Glutamatergic neuron (in vitro differentiated cells): ENCODE measurements at places on chromosomes 2 and 18. TPM values are rescaled to one million over a fixed set of nuclear protein-coding genes. Genes with fewer than 3 reads are reported as not detected.

GRCh38 chr2:28613633-28614501 is 118.0 kb downstream of the PLB1 start:
- no peaks in the 10 kb centered on the region for H3K36me3 ChIP-seq
- peaks cover 14% of the 10 kb centered on the region for H3K4me1 ChIP-seq
- no peak overlapping the region for H3K27ac ChIP-seq
- no peaks in the 10 kb centered on the region for H3K27me3 ChIP-seq
- H3K4me3 ChIP-seq: no peak overlapping the region

GRCh38 chr2:204180649-204181048 is 244.1 kb downstream of the ICOS start:
- H3K4me3 ChIP-seq: no peak overlapping the region
- no peak overlapping the region for H3K27ac ChIP-seq
- no peak for DNase-seq

DNA sequence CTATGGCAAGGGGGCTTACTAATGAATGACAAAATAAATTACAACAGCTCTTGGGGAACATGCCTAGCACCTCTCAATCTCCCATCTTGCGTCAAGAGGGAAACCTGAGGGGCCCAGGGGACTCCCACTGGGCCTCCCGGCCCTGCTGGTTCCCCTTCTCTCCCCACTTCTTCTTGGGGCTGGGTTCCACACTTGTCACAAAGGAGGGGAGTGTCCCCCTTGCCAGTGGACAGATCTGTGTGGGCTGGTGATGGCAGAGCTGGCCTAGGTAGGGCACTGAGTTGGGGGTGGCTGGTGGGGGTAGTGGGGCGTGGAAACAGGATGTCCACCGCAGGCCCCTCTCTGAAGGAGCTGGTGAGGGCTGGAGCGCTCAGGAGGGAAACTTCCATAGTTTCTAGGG is 184.0 kb upstream of the HAAO start:
- H3K36me3 ChIP-seq: peaks cover 4% of the 10 kb centered on the region
- no peak overlapping the region for H3K27ac ChIP-seq
- DNase-seq: no peak
- H3K4me1 ChIP-seq: no peaks in the 10 kb centered on the region
- no peak overlapping the region for H3K4me3 ChIP-seq

DNA sequence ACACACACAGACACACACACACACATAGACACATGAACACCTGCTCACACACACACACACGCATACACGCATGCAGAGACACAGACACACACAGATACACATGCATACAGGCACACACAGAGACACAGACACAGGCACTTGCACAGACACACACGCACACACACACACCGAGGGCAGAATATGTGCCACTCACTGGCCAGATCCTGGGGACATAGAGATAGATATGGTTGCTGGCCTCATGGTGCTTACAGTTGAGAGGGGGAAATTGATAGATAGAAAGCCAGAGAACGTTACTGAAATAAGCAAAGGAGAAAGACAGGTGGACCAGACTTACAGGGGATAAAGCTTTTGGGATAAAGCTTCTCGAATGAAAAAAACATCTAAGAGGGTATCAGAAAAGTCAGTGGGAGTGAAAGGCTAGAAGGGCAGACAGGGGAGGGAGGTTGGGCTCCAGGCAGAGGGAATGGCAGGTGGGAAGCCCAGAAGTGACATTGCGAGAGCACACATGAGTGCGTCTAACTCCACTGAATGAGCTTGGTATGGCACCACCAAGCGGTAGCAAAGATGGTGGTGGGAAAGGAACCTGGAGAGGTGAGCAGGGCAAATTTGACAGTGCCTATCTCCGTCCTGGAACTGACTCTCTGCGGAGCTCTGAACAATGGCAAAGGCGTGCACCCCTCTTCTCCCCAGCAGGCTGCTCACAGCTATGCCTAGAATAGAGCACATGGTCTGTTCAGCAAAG is 390.1 kb upstream of the TRIB2 start:
- DNase-seq: peak; percentile 33
- H3K27me3 ChIP-seq: no peaks in the 10 kb centered on the region
- H3K27ac ChIP-seq: no peak overlapping the region
- peaks cover 4% of the 10 kb centered on the region for H3K36me3 ChIP-seq
- H3K4me3 ChIP-seq: no peak overlapping the region

DNA sequence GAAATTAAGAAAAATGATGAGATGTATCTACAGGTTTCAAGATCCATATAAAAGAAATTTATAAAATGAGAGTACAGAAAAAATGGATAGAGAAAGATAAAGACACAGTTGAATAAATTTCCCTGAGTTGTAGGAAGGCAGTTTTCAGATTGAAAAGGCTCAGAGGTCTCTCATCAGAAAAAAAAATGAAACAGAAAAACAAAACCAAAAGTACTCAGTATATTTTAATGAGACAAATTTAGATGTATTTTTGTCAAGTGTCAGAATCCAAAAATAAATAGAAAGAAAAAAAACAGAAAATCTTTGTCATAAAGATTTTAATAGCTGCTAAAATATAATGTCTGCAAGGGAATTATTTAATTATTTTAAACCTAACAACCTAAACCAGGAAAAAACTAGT is 520.5 kb downstream of the KCNJ3 start:
- no peaks in the 10 kb centered on the region for H3K36me3 ChIP-seq
- H3K4me1 ChIP-seq: peaks cover under 1% of the 10 kb centered on the region
- peak overlapping the region; percentile 25 for H3K27ac ChIP-seq
- no peaks in the 10 kb centered on the region for H3K27me3 ChIP-seq
- DNase-seq: no peak
- H3K4me3 ChIP-seq: no peak overlapping the region

GRCh38 chr2:241965931-241966412 is 96.4 kb downstream of the RTP5 start:
- peaks cover 18% of the 10 kb centered on the region for H3K4me1 ChIP-seq
- no peaks in the 10 kb centered on the region for H3K27me3 ChIP-seq
- no peaks in the 10 kb centered on the region for H3K36me3 ChIP-seq

- no peaks in the 10 kb centered on the region for H3K36me3 ChIP-seq
- H3K4me1 ChIP-seq: peaks cover 42% of the 10 kb centered on the region
- no peaks in the 10 kb centered on the region for H3K27me3 ChIP-seq
- no peak overlapping the region for H3K4me3 ChIP-seq
Observed at GRCh38 chr2:108634576-108635160, 84.6 kb upstream of the RANBP2 start.

DNA sequence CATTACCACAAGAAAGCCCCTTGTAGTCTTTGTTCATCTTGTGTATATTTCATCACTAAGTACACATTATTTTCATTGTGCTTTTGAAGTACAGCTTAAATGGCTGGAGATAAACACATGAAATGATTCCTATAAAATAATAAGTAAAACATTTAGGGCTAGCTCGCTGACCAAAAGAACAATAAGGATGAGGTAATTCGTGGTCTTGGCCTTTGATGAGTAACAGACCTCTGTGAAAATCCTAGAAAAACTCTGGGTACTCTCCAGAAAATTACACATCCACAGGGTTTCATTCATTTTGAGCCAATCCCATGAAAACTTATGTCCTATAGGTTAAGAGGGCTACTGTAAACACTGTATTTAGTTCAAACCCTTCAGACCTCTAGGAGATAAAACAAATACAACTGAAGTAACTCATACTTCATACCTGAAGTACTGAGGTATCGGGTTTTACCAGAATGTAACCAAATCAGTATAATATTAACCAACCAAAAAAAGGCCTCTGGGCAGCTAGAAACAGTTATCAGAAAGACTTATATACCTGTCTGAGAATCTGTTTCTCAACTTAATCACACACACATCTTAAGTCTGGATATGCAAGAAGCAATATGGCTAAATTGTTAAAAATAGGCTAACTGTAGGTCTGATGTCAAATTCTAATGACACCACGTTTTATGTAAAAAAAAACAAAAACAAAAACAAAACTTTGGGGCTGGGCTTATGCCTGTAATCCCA is 31.0 kb downstream of the CFAP36 start:
- DNase-seq: no peak
- H3K36me3 ChIP-seq: no peaks in the 10 kb centered on the region
- H3K27ac ChIP-seq: no peak overlapping the region
- no peak overlapping the region for H3K4me3 ChIP-seq
- H3K4me1 ChIP-seq: peaks cover 6% of the 10 kb centered on the region
- H3K27me3 ChIP-seq: no peaks in the 10 kb centered on the region

GRCh38 chr2:30288561-30288960 is 57.2 kb downstream of the LBH start:
- no peak overlapping the region for H3K4me3 ChIP-seq
- H3K36me3 ChIP-seq: no peaks in the 10 kb centered on the region
- no peak overlapping the region for H3K27ac ChIP-seq
- H3K27me3 ChIP-seq: no peaks in the 10 kb centered on the region
- peaks cover 21% of the 10 kb centered on the region for H3K4me1 ChIP-seq
- DNase-seq: no peak

GRCh38 chr18:11741505-11742145 is 52.6 kb downstream of the GNAL start:
- peaks cover 8% of the 10 kb centered on the region for H3K27me3 ChIP-seq
- DNase-seq: no peak
- H3K27ac ChIP-seq: peak overlapping the region; percentile 36

GRCh38 chr2:118981632-118982031 is 39.6 kb downstream of the MARCO start:
- peaks cover 4% of the 10 kb centered on the region for H3K36me3 ChIP-seq
- no peaks in the 10 kb centered on the region for H3K4me1 ChIP-seq
- H3K27ac ChIP-seq: no peak overlapping the region
- no peak overlapping the region for H3K4me3 ChIP-seq

DNA sequence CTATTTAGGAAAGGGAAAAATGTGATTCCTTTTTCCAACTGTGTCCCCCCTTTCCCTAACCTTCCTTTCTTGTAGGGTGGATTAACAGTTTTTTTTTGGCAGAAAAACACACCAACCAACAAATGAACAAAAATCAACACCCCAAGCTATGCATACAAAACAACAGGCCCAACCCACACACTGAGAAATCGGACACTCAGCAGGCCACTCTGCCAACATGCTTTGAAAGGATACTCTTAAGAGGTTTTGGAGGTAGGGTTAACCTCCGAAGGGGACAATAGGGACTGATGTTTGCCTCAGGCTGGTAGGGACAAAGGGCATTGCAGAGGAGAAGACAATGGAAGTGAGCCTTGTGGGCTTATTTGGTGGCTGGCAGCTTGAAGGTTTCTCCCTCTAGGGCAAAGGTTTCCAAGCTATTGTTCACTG is 33.1 kb upstream of the POLE4 start:
- no peak overlapping the region for H3K27ac ChIP-seq
- no peak overlapping the region for H3K4me3 ChIP-seq
- DNase-seq: no peak
- peaks cover 11% of the 10 kb centered on the region for H3K36me3 ChIP-seq
- H3K4me1 ChIP-seq: peaks cover 4% of the 10 kb centered on the region
- H3K27me3 ChIP-seq: peaks cover 6% of the 10 kb centered on the region

GRCh38 chr2:137220438-137220993 is 455.2 kb downstream of the THSD7B start:
- H3K27me3 ChIP-seq: peaks cover 2% of the 10 kb centered on the region
- H3K4me3 ChIP-seq: no peak overlapping the region
- H3K27ac ChIP-seq: no peak overlapping the region
- no peaks in the 10 kb centered on the region for H3K36me3 ChIP-seq

- no peaks in the 10 kb centered on the region for H3K4me1 ChIP-seq
- H3K36me3 ChIP-seq: peaks cover 4% of the 10 kb centered on the region
- H3K27me3 ChIP-seq: no peaks in the 10 kb centered on the region
- H3K4me3 ChIP-seq: no peak overlapping the region
Observed at GRCh38 chr2:207828361-207829057, 58.8 kb upstream of the FZD5 start.

DNA sequence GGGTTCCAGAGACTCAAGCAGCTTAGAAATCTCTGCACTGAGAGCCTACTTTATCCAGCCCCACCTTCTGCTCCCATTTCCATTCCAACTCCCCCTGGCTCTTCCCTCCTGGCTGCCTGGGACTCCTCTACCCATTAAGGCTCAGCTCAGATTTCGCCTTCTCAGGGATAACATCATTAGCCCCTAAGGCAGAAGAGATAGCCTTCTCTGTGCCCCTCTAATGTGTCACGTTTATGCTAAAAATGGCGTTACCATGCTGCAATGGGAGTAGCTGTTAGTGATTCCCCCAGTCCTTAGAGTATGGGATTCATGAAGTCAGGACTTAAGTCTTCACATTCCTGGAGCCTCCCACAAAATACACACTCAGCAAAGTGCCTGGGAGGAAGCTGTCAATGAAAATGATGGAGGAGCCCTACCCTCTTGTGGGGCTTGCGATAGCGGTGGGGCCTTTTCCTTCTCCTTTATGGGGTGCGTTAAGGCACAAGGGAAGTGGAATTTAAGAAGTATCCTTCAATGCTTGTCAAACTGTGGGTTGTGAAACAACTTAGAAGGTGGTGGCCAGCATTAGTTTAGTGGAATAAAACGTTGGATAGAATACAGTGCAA is 144.7 kb upstream of the COPS8 start:
- no peaks in the 10 kb centered on the region for H3K36me3 ChIP-seq
- DNase-seq: no peak
- peaks cover 2% of the 10 kb centered on the region for H3K27me3 ChIP-seq
- peak overlapping the region; percentile 92 for H3K27ac ChIP-seq
- H3K4me1 ChIP-seq: peaks cover 35% of the 10 kb centered on the region

DNA sequence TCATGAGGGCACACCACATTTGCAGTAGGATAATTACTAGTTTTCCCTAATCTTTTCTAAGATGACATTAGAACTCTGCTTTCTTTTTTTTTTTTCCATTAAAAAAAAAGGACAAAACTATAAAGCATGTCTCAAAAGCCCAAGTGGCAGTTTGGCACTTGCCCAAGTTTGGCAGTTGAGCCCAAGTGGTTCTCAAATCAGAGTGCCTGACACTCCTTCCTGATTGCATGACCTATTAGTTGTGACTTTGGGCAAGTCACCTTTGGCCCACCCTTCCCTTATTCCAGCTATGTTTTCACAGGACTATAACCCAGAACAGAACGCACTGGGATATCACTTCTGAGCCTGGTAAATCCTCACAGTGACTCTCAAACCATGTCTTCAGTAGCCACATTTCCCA is 273.0 kb downstream of the CCDC85A start:
- no peak overlapping the region for H3K4me3 ChIP-seq
- H3K27ac ChIP-seq: no peak overlapping the region
- H3K27me3 ChIP-seq: peaks cover 2% of the 10 kb centered on the region
- no peak for DNase-seq
- H3K36me3 ChIP-seq: no peaks in the 10 kb centered on the region
- peaks cover 2% of the 10 kb centered on the region for H3K4me1 ChIP-seq

GRCh38 chr2:207231106-207231865 is 65.5 kb upstream of the KLF7 start:
- peaks cover 49% of the 10 kb centered on the region for H3K4me1 ChIP-seq
- peak overlapping the region; percentile 36 for H3K27ac ChIP-seq
- no peak overlapping the region for H3K4me3 ChIP-seq
- DNase-seq: no peak

DNA sequence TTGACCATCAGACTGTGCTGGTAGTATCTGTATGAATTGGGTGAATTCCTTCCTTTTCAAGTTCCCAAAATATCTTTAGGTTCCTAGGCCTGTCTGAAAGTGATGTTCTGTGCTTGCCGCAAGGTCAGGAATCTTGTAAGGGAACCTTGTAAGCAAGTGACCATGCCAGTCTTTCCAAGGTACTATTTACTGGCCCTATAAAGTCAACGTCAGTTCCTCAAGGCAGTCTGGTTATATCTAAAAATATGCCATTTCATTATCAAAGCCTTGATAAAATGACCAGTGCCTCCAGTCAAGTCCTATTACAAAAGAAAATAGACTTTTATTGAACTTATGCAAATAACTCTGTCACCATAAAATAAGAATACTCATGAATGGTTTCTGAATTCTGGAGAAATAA is 88.4 kb upstream of the TPO start:
- H3K27ac ChIP-seq: no peak overlapping the region
- H3K27me3 ChIP-seq: no peaks in the 10 kb centered on the region
- H3K4me3 ChIP-seq: no peak overlapping the region
- peaks cover 3% of the 10 kb centered on the region for H3K4me1 ChIP-seq
- DNase-seq: no peak

Gene BBS5
- total RNA-seq: 3.3 TPM

Gene LRRC30
- total RNA-seq: not detected

Gene RAB6D
- total RNA-seq: not detected

Gene CD8B
- total RNA-seq: not detected

Gene CYRIA
- total RNA-seq: 19.3 TPM

Gene GAREM1
- total RNA-seq: 8.7 TPM

Gene MAP2
- total RNA-seq: 177 TPM
